GOT3 (cell line): ENCODE measurements at places on chromosomes 6 and 20.

DNA sequence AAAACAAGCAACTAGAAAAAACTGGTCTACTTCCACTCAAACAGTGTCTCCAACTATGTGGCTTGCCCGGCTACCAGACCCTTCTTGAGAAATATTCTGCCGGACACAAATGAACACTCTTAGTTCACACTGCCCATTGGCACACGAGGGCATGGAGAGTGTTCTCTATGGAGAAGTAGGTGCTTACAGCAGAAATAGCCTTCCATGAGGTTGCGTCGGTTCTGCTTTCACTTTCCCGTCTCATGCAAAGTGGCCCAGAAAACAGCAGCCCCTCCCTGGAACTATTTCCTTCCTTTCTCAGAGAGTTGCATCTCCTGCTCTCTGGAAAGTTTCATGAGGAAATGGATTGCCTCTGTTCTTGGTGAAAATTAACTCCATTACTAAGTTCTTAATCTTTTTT lies 9.5 kb upstream of the HLA-DOA start:
- DNase-seq: no peak

GRCh38 chr6:157747370-157747769 lies 75.7 kb upstream of the SNX9 start:
- no peak for DNase-seq

- no peak for DNase-seq
Observed at GRCh38 chr20:564192-564591, 20.6 kb upstream of the CSNK2A1 start.

DNA sequence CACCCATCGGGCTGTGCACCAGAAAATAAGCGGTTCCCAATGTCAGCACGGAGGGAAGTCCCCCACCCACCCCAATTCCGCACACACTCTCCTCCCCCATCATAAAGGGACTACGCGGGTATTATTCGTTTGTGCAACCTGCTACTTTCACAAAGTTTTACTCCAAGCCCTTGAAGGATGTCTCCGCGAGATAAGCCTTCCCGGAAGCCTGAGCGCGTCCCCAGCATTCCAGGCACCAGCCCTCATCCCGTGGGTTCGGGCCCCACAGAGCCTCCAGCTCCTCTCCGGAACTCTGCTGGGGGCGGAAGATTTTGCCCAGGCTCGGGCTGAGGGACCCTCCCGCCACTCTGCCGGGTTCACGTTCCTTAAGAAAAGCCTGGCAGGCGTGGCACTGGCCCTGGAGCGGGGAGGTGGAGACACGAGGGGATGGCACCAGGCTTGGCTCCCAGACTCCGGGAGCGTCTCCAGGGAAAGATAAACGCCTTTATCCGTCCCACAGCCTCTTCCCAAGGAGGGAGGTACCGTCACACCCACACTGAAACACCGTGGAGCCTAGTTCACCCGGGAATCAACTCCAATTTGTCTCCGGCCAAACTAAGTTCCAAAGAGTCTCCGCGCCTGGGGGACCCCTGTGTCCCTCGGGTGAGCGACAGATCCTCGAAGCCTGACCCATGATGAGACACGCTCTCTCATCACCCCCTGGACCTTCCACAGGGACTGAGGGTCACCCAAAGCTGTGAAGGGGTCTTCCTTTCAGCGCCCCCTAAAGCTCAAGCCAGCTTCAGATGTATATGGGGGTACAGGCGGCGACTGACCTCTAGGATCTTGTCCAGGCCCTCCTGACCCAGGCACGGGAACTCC lies 934 bp downstream of the KCNK5 start:
- no peak for DNase-seq

- no peak for DNase-seq
Observed at GRCh38 chr6:164345806-164346496, 931.4 kb downstream of the QKI start.

GRCh38 chr6:75563032-75563431 lies 38.6 kb upstream of the SENP6 start:
- no peak for DNase-seq

DNA sequence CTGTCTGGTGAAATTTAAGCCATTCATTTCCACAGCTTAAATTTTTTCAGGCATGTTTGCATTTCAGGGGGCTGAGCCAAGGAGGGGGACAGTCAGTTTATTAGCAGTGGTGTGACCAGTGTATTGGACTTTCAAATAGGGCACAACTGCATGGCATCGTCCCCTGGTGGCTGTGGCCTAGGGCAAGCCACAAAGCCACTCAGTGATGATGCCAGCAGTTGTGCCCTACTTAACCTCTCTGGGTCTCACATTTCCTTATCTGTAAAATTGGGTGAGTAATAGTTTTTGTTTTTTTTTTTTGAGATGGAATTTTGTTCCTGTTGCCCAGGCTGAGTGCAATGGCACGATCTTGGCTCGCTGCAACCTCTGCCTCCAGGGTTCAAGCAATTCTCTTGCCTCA lies 48.0 kb downstream of the CDC5L start:
- DNase-seq: no peak

DNA sequence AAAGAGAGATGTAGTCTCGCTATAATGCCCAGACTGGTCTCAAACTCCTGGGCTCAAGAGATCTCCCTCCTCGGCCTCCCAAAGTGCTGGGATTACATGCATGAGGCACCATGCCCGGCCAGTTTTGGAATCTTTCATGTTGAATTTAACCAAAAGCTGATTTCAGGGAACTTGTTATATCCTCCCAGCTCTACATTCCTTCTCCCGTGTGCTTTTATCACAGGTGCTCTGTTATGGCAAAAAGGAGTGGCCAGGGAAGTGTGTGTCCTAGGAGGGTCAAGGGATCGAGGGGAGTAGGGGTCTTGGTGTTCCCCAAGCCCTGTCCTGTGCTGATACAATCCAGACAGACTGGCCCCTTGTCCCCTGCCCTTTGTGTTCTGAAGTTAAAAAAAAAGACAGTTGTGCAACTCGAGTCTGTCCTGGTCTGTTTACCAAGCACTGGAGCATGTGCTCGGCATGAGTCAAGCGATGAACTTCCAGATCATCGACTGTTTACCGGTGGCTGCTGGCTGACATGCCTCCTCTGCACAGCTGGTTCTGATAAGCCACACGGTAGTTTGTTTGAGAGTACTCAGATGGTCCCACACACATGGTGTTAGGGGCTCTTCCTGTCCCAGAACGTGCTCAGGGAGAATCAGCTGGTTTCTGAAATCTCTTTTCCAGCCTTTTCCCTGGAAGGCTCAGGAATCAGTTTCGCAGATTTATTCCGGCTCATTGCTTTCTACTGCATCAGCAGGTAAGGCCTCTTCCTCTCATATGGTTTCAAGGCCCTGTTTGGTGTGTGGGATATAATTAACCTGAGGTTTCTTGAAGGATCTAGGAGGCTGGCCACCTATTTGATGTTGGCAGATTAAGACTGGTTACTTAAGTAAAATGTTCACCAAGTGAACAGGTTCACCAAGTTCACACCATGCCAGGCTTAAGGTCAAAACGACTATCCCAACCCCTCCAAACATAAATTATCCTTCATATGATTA lies 52.6 kb upstream of the NAA20 start:
- DNase-seq: no peak

DNA sequence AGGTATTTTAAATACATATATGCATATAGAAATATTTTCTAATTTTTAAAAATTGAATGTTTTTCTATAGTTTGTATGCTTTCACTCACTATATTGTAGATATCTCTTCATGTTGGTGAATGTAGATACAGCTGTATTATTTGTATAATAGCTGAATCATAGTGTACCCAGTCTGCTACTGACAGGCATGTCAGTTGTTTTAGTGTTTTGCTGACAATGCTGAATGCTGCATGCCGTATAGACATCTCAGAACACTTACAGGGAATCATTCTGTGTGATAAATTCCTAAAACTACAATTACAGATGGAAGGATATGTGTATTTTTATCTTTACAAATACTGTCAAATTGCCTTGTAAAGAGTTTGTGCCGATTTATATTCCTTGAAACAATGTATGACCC lies 175.4 kb downstream of the SIM1 start:
- no peak for DNase-seq

- DNase-seq: no peak
Observed at GRCh38 chr6:131954059-131954774, 3.0 kb upstream of the CCN2 start.

- no peak for DNase-seq
Observed at GRCh38 chr6:47027315-47027714, 14.8 kb downstream of the ADGRF1 start.

GRCh38 chr6:110626442-110626841 lies 150.0 kb upstream of the SLC22A16 start:
- no peak for DNase-seq

DNA sequence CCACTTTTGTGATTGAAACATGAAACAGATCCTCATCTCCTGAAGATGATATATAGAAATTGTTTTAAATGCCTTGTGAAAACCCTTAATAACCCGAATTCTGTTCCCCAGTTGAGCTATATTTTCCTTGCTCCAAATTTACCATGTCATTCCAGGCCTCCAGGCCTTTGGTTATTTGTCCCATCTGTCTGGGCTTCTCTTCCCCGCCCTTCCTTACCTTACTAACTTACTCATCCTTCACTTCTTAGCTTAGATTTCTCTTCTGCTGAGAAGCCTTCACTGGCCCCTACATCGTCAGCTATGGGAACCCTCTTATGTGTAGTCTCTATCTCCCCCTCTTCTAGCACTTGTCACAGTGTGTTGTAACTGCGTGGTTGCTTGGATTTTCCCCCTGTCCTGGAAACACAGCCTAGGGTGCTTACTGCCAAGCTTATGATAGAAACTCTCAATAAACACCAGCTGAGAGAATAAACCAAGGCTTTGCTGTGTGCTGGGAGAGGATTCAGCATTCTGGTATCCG lies 68.6 kb downstream of the SGK1 start:
- DNase-seq: no peak

DNA sequence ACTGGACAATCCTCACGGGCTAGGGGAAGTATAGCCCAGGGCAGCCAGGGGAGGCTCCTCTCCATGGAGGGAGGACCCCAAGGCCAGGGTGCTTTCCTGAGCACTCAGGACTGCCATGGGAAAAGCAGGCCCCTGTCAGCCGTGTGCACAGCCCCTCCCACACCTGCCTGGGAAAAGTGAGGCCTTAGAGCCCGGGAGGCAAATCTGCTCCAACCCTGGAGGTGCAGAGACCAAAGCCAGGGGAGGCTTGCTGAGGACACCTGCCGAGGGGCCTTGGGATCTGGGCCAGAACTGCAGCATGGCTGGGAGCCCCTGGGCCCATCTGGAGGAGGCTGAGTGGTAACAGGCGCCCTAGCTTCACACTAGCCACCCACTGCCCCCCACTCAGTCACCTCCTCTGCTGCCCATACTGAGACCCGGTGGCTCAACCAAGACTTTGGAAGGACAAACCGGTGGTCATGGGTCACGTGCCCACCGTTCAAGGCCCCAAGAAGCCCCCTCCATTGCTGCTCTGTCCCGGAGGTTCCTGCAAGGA lies 55.2 kb downstream of the YTHDF1 start:
- no peak for DNase-seq

GRCh38 chr20:13060327-13060726 lies 51.6 kb downstream of the SPTLC3 start:
- DNase-seq: no peak

DNA sequence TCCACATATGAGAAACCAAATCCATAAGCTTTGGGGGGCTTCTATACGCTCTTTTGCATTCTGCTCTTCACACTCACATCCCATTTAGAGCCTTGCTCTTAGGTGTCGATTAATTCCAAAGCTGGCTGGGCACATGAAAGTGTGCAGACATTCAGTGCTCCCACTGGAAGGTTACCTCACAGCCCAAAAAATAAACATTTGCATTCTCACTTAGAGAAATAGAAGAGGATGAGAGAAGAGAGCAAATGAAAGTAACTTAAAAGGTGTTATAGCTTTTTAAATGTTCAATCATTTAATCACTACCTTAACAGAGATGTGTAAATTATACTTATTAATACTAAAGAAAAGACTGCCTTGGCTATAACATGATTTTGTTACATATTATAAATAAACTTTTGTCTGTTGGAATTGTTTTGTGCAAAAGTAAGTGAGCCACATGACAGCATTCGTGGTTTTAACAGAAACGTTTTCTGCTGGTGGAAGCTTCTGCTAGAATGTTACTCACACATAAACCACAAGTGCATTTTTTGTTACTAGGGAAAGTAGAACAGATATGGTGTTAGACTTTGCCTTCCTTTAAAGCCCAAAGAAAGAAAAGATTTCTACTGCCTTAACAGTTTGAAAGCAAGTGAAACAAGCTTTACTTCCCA lies 116.7 kb downstream of the SIM1 start:
- no peak for DNase-seq

DNA sequence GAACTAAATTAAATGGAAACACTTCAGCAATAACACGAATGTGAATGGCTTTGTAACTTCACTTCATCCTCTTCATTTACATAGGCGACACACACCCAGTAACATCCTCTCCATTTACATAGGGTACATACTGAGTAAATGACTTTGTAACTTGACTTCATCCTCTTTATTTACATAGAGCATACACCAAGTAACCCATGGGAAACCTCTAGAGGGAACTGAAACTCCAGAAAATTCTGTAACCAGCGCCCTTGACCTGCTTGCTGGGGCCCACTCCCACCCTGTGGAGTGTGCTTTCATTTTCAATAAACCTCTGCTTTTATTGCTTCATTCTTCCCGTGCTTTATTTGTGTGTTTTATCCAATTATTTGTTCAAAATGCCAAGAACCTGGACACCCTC lies 81.6 kb upstream of the OPRM1 start:
- no peak for DNase-seq

DNA sequence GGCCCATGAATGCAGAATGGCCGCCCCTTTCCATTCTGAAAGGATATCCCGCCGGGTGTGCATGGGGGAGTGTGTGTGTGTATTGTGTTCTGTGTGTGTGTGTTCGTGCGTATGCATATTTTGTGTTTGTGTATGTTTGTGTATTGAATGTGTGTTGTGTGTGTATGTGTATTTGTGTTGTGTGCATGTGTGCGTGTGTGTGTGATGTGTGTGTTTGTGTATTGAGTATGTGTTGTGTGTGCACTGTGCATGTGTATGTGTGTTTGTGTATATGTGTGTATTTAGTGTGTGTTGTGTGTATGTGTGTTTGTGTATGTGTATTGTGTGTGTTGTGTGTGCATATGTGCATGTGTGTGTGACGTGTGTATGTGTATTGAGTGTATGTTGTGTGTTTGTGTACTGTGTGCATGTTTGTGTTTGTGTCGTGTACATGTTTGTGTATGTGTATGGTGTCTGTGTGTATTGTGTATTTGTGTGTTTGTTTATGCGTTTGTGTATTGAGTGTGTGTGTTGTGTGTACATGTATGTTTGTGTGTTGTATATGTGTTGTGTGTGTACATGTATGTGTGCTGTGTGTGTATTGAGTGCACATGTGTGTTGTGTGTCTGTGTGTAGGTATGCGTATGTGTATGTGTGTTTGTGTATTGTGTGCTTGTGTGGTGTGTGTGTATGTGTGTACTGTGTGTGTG lies 226.3 kb downstream of the TAF4 start:
- no peak for DNase-seq
